Vagina (tissue), 2 donors: ENCODE measurements at places on chromosomes 1 and 21. TPM values are rescaled to one million over a fixed set of nuclear protein-coding genes. Genes with fewer than 3 reads are reported as not detected.

Gene CFHR1
- not detected for total RNA-seq

Gene COL9A2
- total RNA-seq: 7.1 TPM

Gene GJA5
- total RNA-seq: 11.5 TPM

Gene AMPD1
- total RNA-seq: not detected

Gene UBXN10
- 0.49 TPM for total RNA-seq

Gene HPCAL4
- total RNA-seq: 0.49 TPM

Gene BRINP3
- total RNA-seq: not detected

Gene LCE1D
- not detected for total RNA-seq

Gene LIPI
- not detected for total RNA-seq

Gene ZNF684
- total RNA-seq: 1.2 TPM

Gene PPIAL4G
- total RNA-seq: not detected
